GM20000 (cell line): ENCODE measurements at places on chromosomes 1 and 21.

- no peak for DNase-seq
These were observed 55.7 kb downstream of the GIPC2 start for GRCh38 chr1:78101514-78101913.

GRCh38 chr1:203700901-203701300 is 64.1 kb upstream of the LAX1 start:
- DNase-seq: no peak

GRCh38 chr21:45590726-45591618 is 48.7 kb upstream of the SLC19A1 start:
- DNase-seq: peak; percentile 78

- DNase-seq: no peak
These were observed 2.8 kb downstream of the FOXD2 start for GRCh38 chr1:47440599-47441081.

DNA sequence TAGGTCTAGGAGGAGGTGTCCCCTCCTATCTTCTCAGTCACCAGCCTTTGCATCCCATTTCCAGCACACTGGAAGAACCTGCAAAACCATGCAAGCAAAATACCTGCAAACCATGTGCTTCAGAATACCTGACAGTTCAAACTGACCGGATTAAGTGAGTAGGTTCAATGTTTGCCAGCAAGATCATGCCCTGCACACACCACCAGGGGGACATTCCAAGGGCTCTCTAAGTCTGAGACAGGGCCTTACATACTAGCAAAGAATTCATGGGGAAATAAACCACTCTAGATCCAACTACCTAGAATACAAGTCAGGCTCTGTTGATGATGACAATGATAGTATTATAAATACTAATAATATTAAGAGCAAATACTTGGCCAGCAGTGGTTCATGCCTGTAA is 27.6 kb downstream of the INPP5B start:
- no peak for DNase-seq

DNA sequence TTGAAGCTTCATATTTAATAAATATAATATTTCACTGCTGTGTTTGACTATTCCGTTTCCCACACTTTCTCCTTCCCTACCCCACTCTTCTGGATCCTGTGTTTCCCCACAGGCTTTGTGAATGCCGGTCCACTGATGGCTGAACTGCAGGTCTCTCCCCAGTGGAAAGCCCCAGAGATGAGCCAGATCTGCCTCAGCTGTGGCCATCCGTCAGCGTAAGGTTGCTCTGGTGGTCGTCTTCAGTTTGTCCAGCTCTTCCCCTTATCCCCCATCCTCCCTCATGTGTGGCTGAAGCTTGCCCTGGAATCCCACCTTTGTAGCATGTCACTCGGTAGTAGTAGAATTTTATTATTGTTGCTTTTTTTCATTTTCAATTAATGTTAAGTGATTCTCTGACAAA is 11.4 kb downstream of the SMAP2 start:
- DNase-seq: no peak
